ENCODE measurements at places on chromosomes 12 and 14.
A peak's percentile ranks its signal among the peaks of the same experiment; 100 is the strongest.

DNA sequence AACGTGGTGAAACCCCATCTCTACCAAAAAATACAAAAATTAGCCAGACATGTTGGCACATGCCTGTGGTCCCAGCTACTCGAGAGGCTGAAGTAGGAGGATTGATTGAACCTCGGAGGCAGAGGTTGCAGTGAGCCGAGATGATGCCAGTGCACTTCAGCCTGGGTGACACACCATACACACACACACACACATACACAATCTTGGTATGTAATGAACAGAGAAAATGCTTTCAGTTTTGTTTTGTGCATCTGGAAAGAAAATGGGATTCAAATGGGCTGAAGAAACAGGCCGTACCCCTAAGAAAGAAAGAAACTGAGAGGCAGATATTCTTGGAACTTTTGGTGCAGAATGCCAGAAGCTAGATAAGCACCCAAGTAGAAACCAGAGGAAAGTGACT, 107.2 kb downstream of the PDE3A start:
- DNase-seq = no peak

GRCh38 chr12:1584326-1584725, 10.1 kb downstream of the FBXL14 start:
- DNase-seq = no peak

DNA sequence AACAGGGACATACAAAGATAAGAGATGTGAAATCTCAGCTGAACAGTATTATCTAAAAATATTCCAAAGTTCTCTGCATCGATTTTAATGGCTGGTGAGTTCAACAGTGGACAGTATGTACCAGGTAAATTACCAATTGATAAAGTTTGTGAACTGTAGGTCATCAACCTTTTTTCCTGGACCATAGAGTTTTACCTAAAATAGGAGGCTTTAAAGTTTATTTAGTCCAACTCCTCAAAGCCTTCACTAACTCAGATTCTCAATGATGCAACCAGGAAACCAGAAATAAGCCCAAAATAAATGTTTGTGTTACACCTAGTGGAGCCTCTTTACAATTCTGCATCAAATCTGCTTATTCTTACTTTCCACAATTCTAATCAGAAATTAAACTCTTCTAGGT, 205.8 kb downstream of the ANO6 start:
- DNase-seq = no peak

DNA sequence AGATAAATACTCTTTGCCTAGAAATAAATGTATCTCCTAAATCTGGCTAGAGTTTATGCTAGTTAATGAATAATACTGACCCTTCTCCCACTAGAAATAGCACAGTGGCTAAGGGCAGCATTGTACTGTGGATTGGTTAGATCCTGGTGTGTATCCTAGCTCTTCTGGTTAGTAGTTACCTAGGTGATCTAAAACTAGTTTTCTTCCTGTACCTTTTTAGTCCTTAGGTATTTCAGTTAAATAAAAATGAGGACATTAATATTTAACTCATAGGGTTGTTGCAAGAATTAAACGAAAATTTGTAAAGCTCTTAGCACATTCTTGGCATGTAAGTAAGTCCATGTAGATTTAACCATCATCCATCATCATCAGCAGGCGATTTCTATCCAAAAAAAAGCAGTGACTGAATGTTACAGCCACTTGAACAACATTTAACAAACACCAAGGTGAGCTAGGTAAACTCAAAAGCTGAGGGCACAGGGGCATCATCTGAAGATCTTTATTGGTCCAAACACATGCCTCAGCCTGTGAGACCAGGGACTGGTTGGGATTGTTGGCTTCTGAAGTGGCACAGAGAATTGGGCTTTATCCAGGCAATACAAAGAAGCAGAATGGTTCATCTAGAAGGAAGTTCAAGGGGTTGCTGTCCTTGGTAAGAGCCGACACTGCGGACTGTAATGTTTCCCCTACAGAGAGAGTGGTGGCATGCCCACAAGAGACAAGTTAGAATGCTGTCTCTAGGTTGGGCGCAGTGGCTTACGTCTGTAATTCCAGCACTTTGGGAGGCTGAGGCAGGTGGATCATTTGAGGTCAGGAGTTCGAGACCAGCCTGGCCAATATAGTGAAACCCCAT, 100.8 kb downstream of the GAS2L3 start:
- no peak for DNase-seq

DNA sequence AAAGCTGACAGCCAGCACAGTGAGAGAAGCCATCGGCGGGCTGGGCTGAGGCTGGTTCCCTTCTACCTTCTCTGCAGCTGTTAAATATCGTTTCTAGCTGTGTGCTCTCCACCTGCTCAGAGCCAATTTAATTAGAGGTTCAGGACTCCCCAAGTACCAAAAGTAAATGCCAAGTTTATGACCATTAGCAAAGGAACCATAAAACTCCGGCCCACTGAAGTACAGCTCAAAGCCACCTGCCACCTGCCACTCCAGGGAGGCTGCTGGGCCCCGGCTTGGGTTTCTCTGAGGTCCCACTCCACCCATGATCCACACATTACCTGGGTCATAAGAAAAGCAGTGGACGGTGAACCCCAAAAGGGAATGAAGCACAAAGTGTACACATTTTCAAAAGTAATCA, 272.8 kb downstream of the KSR2 start:
- no peak for DNase-seq

DNA sequence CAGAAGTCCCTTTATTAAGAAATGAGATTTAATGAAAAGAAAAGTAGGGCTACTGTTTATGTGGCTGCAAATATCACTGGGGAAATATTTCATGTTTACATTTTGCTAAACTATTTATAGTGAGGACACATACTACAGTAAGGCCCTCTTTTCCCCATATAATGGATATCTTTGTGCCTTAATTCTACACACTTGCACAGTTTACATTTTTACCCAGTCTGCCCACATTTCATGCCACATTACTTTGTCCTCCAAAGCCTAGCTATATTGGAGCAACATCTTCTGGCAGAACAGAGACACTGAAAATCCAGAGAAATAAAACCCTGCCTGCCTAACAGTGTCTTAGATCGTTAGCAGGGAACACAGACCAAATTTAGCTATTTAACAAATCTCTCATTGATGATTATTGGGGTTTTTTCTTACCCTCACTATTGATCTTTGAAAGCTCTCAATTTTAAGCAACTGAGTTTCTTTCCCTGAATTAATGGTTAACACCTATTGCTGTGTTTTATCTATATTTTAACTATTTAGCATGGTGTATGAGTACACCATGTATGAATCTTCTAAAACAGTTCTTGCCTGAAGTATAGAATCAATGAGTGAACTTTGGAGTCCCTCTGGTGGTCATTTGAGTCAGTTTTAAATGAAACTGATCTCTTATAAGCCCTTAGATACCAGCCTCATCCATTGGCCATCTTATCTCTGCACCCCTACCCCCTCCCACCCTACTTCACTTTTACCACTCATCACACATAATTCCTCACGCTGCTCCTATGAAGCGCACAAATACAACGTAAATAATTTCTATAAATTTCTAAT, 170.2 kb downstream of the BCAT1 start:
- DNase-seq = no peak

DNA sequence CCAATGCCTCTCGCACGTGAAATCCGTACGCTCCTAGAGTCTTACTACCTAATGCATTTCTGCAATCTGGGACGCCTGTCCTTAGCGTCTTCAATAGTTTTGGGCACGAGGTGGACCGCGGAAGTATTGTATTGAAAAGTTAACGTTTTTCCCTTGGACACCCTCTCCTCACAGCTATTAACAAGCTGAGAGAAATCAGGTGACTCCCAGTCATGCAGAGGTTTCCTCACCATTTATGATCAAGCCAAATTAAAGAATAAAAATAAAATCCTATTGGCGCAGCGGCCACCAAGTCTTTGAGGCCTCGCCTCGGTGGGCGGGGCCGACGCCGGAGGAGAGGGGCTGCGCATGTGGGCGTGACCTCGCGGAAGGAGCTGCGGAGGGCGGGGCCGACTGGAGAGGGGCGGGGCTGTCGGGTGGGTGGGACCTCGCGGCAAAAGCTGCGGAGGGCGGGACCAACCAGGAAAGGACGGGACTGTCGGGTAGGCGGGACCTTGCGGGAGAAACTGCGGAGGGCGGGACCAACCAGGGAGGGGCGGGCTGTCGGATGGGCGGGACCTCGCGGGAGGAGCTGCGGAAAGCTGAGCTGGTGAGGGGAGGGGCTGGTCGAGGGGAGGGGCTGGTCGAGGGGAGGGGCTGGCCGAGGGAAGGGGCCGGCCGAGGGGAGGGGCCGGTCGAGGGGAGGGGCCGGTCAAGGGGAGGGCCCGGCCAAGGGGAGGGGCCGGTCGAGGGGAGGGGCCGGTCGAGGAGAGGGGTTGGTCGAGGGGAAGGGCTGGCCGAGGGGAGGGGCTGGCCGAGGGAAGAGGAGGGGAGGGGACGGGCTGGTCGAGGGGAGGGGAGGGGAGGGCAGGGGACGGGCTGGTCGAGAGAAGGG, 1.1 kb upstream of the PPP2R5C start:
- DNase-seq = peak; percentile 87

DNA sequence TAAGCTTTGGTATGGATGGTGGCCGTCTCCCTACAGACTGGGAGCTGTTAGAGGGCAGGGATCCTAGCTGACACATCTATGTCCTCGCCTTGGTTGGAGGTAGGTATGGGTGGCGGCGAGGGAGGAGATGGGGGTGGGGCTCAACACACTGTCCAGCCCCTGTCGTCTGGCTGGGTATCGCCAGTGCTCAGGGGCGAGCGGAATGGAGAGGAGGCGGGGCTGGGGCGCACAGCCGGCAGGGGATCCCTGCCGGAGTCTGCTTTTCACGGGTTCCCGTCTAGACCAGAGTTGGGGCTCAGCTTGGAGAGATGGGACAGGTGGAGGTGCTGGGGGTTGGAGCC, 16.1 kb downstream of the TAMALIN start:
- no peak for DNase-seq

- no peak for DNase-seq
Measured at GRCh38 chr12:66709893-66710292, 31.0 kb upstream of the GRIP1 start.

- DNase-seq = no peak
Measured at GRCh38 chr12:129949651-129950050, 45.8 kb upstream of the TMEM132D start.

- no peak for DNase-seq
Measured at GRCh38 chr12:122349078-122349477, 73.4 kb downstream of the CLIP1 start.

GRCh38 chr12:122022393-122023338, 982 bp downstream of the BCL7A start:
- no peak for DNase-seq

- no peak for DNase-seq
Measured at GRCh38 chr12:50103767-50104321, at the start of gene GPD1. Gene GPD1 (plus strand): TSS chr12:50104008. CDS start chr12:50104051, 43 bp downstream.

DNA sequence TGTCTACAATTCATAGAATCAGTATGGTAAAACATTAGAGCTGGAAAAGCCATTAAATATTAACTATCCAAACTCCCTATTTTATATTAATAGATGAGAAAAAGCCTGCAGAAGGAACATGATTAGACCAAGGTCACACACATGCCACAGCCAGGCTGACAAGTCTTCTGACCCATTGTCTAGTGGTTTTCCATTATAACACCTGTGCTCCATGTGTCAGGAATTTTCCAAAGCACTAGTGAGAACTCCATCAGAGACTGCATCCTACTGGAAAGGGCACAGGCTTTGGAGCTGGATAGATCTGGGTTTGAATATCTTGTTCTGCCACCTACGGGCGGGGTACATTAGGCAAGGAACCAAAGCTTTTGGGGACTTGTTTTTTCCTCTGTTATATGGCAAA, 325.5 kb downstream of the RAD51B start:
- no peak for DNase-seq

DNA sequence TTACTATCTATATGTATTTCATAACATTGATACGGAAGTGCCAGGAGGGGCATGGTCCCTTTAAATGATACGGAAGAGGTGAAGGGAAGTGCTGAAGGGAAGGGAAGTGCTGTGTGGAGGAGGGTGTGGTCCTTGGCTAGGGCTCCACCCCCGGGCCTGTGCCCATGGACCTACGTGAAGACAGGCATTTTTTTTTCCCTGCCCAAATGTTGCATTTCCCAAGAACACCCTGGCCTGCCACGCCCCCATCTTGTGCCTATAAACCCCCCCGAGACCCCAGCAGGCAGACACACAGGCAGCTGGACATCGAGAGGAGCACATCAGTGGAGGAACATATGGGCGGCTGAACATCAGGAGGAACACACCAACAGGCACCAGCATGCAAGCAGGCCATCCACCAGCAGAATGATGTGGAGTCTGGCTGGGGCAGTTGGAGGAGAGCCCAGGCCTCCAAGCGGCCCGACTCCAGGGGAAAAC, 134.1 kb downstream of the SLC41A2 start:
- no peak for DNase-seq

GRCh38 chr12:100593490-100593889, 20.0 kb downstream of the GAS2L3 start:
- DNase-seq = no peak

DNA sequence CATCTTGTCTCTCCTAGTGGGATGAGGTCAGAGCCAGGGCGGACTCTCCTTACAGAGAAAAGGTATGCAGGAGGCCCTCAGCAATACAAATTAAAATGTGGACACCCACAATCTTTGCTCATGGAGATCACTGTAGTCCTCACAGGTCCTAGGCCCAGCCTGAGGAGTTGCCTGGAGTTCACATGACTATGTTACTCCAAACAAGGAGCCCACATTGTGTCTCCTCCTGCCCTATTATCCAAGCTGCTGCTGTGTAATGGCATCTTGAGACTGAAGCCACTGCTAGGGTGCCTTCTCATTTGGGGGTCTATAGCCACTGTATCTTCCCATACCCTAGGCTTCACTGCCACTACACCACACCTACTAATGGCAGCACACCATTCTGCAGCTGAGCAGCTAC, 11.0 kb downstream of the OR4K1 start:
- DNase-seq = no peak

DNA sequence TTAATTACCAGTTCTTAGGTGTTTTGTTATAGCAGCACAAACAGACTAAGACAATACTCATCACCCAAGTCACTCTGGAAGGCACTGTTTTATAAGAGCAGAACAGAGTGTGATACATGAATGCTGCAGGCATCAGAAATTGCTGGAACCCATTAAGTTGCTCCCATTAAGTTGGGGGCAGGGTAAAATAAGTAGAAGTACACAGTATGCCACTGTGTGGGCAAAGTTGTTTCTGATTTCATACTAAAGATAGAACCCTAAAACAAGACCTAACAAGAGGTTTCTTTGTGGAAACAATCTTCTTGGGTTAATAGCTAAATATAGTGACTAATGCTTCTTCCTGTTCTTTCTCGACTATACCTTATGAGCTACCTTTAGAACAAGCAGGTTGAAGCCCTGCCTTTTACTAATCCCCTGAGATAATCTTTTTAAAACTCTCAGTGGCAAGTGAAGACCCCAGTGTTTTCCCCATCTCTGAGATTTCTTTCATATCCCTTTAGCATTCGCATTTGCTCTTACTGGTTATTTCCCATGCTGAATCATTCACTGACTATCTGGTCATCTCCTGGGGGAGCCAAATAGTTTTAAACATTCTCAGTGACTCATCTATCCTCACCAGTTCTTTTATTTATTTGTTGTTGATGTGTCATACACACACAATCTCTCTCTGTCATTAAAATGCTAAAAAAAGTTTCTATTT, 52.3 kb downstream of the SOCS2 start:
- DNase-seq = no peak

DNA sequence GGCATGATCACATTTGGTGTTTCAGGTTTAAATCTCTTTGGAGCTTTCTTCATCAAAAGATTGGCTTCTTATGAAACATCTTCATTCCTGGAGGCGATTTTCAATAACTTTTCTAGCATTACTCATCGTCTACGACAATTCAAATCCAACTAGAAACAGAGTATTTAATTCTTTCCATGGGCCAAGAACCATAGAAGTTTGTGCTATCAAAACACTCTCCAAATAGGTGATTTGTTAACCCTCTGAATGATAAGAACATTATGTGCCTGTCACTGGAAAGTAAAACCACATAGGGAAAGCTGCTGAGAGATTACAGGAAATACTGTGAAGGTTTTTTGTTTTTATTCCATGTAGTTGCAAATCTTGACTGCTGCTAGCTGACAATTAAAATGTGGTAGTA, 6.9 kb upstream of the DCN start:
- DNase-seq = no peak

Data from left renal cortex interstitium (tissue), 4 donors.